A375 (cell line): ENCODE measurements at places on chromosomes 6 and 20. TPM values are rescaled to one million over a fixed set of nuclear protein-coding genes. Genes with fewer than 3 reads are reported as not detected.

Gene ABHD16A
- total RNA-seq, result 25.7 and 26.1 TPM in 2 replicates

Gene KCNB1
- total RNA-seq, result not detected in 2 replicates

Gene GMPR
- total RNA-seq, result 0.49 TPM in 1 of 2 replicates, not detected in the other

Gene IL17A
- not detected in 2 replicates for total RNA-seq

Gene HDDC2
- 75.1 and 88.6 TPM in 2 replicates for total RNA-seq

Gene PRR3
- 9.2 and 15.1 TPM in 2 replicates for total RNA-seq

Gene ARHGAP40
- not detected in 2 replicates for total RNA-seq

Gene STX11
- 0.08 and 0.24 TPM in 2 replicates for total RNA-seq

Gene BHLHE23
- total RNA-seq, result not detected in 2 replicates

Gene NMBR
- not detected in 2 replicates for total RNA-seq

Gene GTSF1L
- total RNA-seq, result not detected in 2 replicates

Gene TMEM200A
- 0.75 and 1.1 TPM in 2 replicates for total RNA-seq

Gene BPIFB2
- not detected in 2 replicates for total RNA-seq

Gene RIPPLY2
- total RNA-seq, result 0.11 TPM in 1 of 2 replicates, not detected in the other

Gene COL11A2
- total RNA-seq, result 4.9 and 7.6 TPM in 2 replicates

Gene CALHM4
- total RNA-seq, result not detected in 2 replicates

Gene FERMT1
- 20.9 and 24.0 TPM in 2 replicates for total RNA-seq

Gene SLC35F1
- total RNA-seq, result 2.9 and 3.9 TPM in 2 replicates
